ENCODE measurements at places on chromosomes 12 and 14.

- DNase-seq = no peak
These were observed 942 bp upstream of the GSG1 start for GRCh38 chr12:13104409-13104808.

- DNase-seq = no peak
These were observed 29.5 kb downstream of the SLC25A21 start for GRCh38 chr14:37142835-37143401.

- no peak for DNase-seq
These were observed 10.6 kb upstream of the PRPF39 start for GRCh38 chr14:45073231-45073879.

DNA sequence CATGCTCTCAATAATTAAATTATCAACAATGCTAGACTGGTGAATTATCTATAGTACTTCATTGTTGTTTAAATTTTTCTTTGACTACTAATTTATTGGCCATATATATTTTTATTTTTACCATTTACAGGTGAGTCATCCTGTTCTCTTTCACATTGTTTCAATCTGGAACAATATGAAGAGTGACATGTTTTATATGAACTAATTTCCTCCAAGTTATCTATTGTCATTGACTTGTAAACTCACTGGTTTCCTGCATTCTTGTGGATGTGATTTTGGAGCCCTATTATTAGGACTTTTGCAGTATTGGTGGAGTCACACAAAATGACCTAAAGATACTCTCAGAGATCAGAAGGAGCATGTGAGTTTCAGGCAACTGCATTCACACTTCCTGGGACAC is 297.7 kb downstream of the AEBP2 start:
- no peak for DNase-seq

DNA sequence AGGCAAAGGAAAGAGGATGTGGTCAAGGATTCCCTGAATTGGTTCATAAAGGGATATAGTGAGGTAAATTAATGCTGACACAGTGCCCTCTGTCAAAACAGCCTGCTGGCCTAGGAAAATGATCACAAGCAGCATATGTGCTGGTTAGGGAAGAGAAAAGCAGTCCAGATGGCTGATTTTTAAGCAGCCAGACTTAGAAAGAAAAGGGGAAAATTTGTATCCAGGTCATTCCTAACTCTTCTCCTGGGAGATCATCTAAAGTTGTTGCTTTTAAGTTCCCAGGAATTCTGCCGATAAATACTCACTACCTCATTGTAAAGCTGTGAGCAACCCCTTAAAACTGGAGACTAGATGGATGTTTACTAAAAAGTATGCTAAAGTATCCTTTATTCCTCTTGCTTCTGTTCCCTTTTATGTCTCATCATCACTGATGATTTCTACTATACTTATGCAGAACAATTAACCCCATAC is 46.4 kb upstream of the CNOT2 start:
- no peak for DNase-seq

- no peak for DNase-seq
These were observed 17.1 kb upstream of the NEK9 start for GRCh38 chr14:75143761-75144527.

DNA sequence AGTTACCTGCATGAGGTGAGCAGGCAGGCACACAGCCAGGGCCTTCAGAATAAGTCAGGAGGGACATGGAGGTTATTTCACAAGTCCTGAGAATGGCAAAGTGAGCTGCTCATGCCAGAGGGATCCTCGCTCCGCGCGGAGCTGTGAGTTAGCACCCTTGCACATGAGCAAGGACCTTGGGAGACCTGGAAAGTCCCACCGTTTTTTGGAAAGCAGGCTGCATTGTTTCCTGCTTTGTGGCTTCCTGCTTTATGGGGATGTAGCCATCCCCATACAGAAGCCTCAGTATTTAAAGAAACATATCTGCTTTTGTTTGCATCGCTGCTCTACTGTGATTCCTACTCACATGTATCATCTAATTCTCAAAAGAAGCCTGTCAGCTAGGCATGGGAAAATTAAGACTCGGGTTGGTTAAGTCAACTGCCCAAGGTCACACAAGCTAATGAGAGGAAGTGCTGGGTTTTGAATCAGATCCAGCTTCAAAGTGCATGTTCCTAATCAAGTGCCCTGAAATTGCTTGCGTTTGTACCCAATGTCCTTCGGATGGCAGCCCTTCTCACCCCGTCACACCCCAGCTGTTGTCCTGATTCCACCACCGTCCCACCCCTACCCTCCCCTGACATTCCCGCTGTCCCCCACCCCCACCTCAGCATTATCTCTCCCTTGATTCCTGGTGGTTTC is 106.2 kb downstream of the CRACR2A start:
- DNase-seq = no peak

- peak; percentile 56 for DNase-seq
These were observed 2.5 kb downstream of the NUAK1 start for GRCh38 chr12:106136263-106136662.

GRCh38 chr12:103851127-103851526 is 10.1 kb upstream of the NT5DC3 start:
- DNase-seq = no peak

GRCh38 chr12:59401862-59402261 is 194.0 kb upstream of the SLC16A7 start:
- DNase-seq = no peak
